Left renal pelvis (tissue), 4 donors: ENCODE measurements at places on chromosomes 2 and 18. TPM values are rescaled to one million over a fixed set of nuclear protein-coding genes. Genes with fewer than 3 reads are reported as not detected.

DNA sequence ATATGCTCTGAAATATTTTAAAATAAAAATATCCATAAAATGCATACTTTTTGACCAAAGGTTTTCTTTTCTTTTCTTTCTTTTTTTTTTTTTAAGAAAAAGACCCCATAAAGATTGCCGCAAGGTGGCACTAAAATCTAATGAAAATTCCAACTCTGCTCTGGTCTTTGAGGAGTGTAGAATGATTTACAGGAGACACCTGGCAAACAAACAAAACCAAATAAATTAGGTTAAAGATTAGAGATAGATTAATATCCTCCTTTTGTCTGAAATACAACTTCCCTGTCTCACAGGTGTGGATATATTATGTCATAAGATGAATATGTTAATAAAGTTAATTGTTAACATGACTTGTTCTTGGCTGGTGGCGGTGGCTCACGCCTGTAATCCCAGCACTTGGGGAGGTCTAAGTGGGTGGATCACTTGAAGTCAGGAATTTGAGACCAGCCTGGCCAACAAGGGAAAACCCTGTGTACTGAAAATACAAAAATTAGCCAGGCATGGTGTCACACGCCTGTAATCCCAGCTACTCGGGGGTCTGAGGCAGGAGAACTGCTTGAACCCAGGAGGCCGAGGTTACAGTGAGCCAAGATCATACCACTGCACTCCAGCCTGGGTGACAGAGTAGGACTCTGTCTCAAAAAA lies 3.5 kb upstream of the RHOB start:
- DNase-seq: no peak

- no peak for DNase-seq
These were observed at the start of gene TMEM37 for GRCh38 chr2:119431155-119431975. TSS of gene TMEM37 (plus strand) at chr2:119431854. CDS start at chr2:119431904, 50 bp downstream.

- no peak for DNase-seq
These were observed 139.7 kb downstream of the HRH4 start for GRCh38 chr18:24600076-24600654.

DNA sequence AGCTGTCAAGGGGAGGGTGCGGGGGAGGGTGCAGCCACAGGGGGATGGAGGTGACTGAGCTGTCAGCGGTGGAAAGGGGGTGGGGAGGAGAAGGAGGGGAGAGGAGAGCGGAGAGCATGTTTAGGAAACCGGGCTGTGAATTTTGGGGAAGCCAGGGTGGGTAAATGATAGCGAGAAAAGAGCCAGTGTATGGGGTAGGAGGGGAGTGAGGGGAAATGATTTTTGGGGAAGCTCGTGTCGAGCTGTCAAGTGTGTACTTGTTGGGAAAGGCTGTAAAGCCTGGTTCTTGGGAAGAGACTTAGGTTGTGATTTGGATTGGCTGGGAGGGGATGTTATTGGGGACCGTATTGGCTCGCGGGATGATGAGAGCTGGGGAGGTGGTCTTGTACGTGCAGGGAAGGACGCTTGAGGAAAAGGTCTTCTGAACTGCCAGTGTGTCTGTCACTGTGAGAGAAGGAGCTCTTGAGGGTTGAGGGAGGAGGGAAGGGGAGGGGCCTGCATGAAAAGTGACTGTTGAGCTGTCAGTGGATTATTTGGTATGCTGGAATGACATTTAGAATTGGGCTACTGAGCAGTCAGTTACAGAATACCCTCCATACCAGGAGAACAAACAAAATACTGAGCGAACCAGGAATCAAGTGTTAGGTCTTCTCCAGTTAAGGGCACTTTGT lies 1.0 kb downstream of the UBR3 start:
- DNase-seq: no peak

DNA sequence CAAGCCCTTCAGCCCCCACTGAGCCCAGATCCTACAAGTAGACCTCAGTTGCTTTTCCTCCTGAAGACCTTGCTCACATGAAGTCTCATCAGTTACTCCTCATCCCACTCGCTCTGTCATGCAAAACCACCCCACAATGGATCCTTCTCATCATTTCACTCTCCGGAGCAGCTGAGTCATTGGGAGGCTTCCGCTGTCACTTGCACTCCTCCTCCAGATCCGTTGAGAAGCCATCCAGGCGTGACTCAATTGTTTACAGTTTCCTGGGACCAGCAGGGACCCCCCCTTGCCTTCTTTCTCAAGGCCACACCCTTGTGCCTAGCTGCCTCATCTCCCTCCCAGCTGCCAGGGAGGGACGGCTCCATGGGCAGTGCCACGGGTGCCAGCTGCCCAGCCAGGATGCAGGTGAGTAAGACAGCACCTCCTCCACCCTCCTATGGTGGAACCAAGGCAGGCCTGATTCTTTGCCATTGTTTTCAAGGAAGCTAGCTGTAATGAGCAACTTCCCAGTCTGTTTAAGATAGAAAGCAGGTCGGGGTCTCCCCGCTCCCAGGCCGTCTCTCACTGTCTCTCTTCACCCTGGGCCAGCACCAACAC lies 16.3 kb downstream of the GPR55 start:
- peak; percentile 73 for DNase-seq

The KRTCAP3 gene
- 8.3 TPM for polyA plus RNA-seq

The ASIC4 gene
- polyA plus RNA-seq: 0.37 TPM

The COL4A4 gene
- polyA plus RNA-seq: 44.2 TPM
